Activated T-cell treated with anti-CD3 and anti-CD28 coated beads, Interleukin-2, amount 50 U/mL, for 72 hours (primary cell): ENCODE measurements at places on chromosomes 3 and 15. TPM values are rescaled to one million over a fixed set of nuclear protein-coding genes. Genes with fewer than 3 reads are reported as not detected.

The DNAH12 gene
- total RNA-seq = 0.21 TPM

The HYKK gene
- total RNA-seq = 2.8 TPM

The ECE2 gene
- not detected for total RNA-seq

GRCh38 chr3:108088697-108089096, 2.1 kb downstream of the CD47 start:
- H3K36me3 ChIP-seq = peaks cover 9% of the 10 kb centered on the region
- peaks cover 30% of the 10 kb centered on the region for H3K4me1 ChIP-seq
- H3K4me3 ChIP-seq = peak overlapping the region; percentile 67
- no peaks in the 10 kb centered on the region for H3K27me3 ChIP-seq

GRCh38 chr3:178686826-178687225, 150.6 kb downstream of the KCNMB2 start:
- no peaks in the 10 kb centered on the region for H3K4me1 ChIP-seq
- no peaks in the 10 kb centered on the region for H3K36me3 ChIP-seq
- H3K27me3 ChIP-seq = no peaks in the 10 kb centered on the region
- H3K4me3 ChIP-seq = no peak overlapping the region

- no peaks in the 10 kb centered on the region for H3K27me3 ChIP-seq
- DNase-seq = no peak
- no peaks in the 10 kb centered on the region for H3K4me1 ChIP-seq
- no peak overlapping the region for H3K4me3 ChIP-seq
- H3K27ac ChIP-seq = no peak overlapping the region
Measured at GRCh38 chr15:31799319-31799714, 231.0 kb upstream of the CHRNA7 start.

GRCh38 chr3:52820736-52821135, 9.7 kb downstream of the ITIH4 start:
- no peaks in the 10 kb centered on the region for H3K4me1 ChIP-seq
- H3K4me3 ChIP-seq = no peak overlapping the region
- H3K27me3 ChIP-seq = no peaks in the 10 kb centered on the region
- no peak overlapping the region for H3K27ac ChIP-seq

DNA sequence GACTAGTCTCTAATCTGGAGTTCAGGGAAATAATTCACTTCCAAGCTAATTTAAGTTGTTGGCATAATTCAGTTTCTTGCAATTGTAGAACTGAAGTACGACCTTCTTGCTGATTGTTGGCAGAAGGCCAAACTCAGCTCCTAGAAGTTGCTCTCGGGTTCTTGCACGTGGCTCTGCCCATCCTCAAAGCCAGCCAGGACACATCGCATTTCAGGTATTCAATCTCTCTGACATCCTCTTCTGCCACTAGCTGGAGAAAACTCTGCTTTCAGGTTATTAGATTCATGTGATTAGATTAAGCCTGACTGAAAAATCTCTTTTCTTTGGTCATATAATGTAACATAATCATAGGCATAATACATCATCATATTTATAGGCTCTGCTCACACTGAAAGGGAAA, 362.0 kb downstream of the ZPLD1 start:
- H3K4me1 ChIP-seq = no peaks in the 10 kb centered on the region
- H3K4me3 ChIP-seq = no peak overlapping the region
- H3K27ac ChIP-seq = no peak overlapping the region
- no peaks in the 10 kb centered on the region for H3K27me3 ChIP-seq

- DNase-seq = no peak
- no peaks in the 10 kb centered on the region for H3K27me3 ChIP-seq
- H3K4me3 ChIP-seq = no peak overlapping the region
- peaks cover 19% of the 10 kb centered on the region for H3K4me1 ChIP-seq
Measured at GRCh38 chr15:49282366-49282765, 112.3 kb downstream of the GALK2 start.

DNA sequence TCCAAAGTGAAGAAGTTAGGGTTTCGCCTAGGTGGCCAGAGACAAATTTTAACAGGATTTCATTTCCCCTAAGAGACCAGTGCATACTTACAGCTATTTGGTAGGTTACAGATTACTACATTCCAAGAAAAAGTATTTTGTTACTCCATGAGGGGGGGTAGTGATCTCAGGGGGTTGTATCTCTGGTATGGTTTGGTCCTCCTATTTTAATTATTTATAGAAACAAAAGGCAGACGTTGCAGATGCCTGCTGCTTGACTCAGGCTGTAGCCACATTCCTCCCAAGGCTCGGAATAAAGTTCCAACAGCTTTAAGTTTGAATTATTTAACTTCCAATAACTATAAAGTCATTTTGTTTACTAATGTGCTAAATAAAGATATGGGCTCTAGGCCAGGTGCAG, 1.3 kb upstream of the TRIM59 start:
- no peak for DNase-seq
- H3K36me3 ChIP-seq = peaks cover 17% of the 10 kb centered on the region
- no peaks in the 10 kb centered on the region for H3K27me3 ChIP-seq
- H3K27ac ChIP-seq = peak overlapping the region; percentile 98

The DPPA2 gene
- not detected for total RNA-seq
